ENCODE measurements at places on chromosomes 4 and X.

GRCh38 chrX:9907645-9908387, 59.3 kb upstream of the CLDN34 start:
- DNase-seq = no peak

DNA sequence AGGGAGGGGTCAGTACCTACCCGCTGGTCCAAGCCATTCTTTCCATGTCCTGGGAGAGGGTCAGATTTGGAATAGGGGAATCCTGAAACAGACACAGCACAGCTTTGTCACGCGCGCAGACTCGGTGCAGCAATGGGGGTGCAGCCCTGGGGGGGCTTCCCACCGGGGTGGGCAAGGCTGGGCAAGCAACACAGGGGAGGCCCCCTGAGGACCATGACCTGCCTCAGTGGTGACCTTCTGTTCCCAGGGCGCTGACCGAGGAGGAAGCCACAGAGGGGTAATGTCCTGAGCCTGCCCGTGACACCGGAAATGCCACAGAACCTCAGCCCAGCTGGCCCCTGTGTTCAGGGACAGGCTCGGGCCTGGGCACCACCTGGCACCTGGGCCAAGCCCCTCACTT, 53.2 kb upstream of the AFAP1 start:
- no peak for DNase-seq

GRCh38 chr4:84753321-84753972, 170.5 kb downstream of the CDS1 start:
- no peak for DNase-seq

DNA sequence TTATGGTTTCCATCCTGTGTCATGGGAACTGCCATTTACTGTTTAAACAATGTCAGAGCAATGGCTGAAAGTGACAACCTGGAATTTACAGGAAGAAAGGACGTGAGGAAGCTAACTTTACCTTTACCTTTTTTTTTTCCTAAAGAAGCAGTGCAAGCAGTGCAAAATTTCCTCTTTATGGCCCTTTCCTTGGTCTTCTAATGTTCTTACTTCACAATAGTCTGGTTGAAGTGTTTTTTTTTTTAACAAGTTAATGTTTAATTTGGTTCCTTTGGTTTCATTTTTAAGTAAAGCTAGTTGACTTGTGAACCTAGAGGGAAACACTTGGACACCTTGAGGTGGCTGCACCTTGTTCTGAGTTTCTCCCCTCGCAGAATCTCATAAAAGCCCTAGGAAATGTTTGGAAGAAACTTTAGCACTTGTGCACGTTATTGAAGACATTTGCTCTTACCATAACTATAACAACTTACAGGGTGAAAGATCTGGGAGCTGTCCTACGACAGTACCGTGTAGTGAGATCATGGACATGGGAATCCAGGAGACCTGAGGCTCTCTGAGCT, 1.8 kb downstream of the SGMS2 start:
- DNase-seq = peak; percentile 41

- peak; percentile 90 for DNase-seq
Measured at GRCh38 chr4:121711263-121712000, 14.7 kb upstream of the ANXA5 start.

GRCh38 chr4:113106108-113106507, 56.7 kb downstream of the ANK2 start:
- DNase-seq = no peak

DNA sequence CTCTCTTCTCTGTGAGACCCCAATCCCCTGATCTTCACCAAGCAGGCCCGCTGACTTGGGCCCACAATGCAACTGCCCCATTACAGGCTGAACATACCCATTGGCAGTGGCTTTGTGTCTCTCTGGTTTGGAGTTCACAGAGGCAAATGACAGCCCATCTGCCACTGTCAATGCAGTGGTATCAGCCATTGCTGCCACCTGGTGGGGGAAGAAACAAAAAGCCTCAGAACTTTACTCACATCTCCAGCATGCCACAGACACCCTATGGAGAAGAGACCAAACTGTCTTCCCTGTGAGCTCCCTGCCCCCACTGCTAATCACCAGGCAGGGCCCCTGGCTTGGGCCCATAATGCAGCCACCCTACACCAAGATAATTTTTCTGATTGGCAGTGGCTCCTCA, 729.3 kb upstream of the ACTRT1 start:
- DNase-seq = peak; percentile 39

GRCh38 chrX:23952391-23952790, 44.6 kb downstream of the CXorf58 start:
- no peak for DNase-seq
